ENCODE measurements at places on chromosomes 12 and 14.

- DNase-seq, result no peak
Measured at GRCh38 chr12:80766897-80767296, 50.2 kb downstream of the MYF5 start.

GRCh38 chr14:33686856-33687255 is 264.0 kb downstream of the EGLN3 start:
- no peak for DNase-seq

DNA sequence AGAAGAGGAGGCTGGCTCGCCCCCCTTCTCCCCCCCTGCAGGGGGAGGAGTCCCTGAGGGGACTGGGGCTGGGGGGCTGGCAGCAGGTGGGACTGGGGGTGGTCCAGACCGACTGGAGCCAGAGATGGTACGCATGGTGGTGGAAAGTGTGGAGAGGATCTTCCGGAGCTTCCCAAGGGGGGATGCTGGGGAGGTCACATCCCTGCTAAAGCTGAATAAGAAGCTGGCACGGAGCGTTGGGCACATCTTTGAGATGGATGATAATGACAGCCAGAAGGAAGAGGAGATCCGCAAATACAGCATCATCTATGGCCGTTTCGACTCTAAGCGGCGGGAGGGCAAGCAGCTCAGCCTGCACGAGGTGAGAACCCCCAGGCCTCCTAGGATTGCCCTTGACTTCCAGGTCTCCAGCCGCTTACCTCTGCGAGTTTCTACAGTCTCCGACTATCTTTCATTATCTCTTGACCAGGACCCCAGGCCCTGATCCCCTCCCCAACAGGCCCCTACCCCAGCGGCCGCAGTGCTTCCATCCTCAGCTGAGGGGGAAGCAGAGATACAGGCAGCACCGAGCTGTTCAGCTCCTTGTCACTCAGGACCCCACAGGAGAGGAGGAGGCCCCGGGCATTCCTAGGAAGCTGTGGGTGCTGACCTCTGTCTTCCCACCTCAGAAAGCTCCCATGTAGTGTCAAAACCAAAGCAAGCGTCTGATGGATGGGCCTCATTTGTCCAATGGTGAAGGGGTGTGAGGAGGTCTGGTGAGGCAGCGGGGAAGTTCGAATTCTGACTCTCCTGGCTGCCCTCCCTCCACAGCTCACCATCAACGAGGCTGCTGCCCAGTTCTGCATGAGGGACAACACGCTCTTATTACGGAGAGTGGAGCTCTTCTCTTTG is 3.0 kb downstream of the NAB2 start:
- DNase-seq, result no peak

DNA sequence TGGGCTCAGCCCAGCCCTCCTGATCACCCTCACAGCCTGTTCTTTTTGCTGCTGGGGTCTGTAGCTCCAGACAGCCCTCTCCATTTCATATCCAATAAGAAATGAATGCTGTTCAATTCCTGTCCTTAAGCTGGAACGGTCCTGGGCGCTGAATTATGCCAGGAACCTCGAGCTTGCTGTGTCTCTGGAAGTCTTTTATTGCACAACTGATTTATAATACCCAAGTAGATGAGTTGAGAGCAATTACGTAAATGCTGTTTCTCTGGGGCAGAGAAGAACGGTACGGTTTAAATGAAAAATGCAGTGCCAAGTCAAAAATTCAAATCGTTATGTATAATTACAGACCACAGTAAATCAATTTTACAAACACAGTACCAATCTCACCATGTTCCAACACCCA is 161.0 kb downstream of the SAMD4A start:
- DNase-seq, result no peak

GRCh38 chr12:89568484-89568883 is 42.6 kb upstream of the POC1B start:
- no peak for DNase-seq

GRCh38 chr12:17333287-17333686 is 727.3 kb upstream of the LMO3 start:
- no peak for DNase-seq

- peak; percentile 81 for DNase-seq
Measured at GRCh38 chr12:12474471-12474928, 88.2 kb downstream of the DUSP16 start.

GRCh38 chr14:62301080-62301479 is 538.9 kb downstream of the SNAPC1 start:
- no peak for DNase-seq

DNA sequence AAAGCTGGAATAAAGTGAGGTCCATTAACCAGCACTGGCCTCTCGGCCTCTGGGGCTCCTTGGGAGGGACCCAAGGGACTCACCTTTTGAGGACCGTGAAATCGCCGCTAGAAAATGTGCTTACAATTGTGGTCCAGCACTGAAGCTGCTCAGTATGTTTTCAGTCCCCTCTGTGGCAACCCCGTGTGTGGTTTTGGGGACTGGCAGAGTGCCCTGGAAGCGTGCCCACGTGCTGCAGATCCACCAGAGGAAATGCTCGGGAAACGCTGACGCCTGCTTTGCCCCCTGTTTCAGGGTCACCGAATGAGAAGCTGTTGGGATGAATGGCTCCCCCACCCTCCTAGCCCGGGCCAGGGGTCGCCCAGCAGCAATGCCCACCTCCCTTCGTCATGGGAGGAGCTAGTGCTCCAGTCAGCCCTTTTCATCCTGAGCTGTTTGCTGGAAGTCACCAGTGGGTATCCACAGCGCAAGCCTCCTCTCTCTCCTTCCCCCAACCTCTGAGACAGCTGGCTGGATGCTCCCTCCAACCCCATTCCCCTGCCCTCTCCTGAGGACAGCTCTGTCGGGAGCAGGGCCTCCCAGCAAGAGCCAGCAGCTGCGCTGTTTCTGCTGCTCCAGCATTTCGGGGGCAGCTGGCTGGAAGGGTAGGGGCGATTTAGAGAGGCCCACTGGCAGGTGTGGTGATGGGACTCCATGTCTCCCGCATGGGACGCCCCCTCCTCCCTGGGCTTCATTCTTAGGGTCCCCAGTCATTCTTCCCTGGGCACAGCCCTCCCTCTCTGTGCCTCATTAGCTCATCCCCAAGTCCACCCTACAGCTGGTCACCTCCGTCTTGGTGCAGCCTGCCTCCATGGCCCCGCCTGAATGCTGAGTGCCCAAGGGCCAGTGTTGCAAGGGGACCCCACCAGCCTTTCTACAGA is 33.2 kb upstream of the PPP1R13B start:
- no peak for DNase-seq

GRCh38 chr14:99346470-99347080 is 74.6 kb upstream of the BCL11B start:
- DNase-seq, result no peak

DNA sequence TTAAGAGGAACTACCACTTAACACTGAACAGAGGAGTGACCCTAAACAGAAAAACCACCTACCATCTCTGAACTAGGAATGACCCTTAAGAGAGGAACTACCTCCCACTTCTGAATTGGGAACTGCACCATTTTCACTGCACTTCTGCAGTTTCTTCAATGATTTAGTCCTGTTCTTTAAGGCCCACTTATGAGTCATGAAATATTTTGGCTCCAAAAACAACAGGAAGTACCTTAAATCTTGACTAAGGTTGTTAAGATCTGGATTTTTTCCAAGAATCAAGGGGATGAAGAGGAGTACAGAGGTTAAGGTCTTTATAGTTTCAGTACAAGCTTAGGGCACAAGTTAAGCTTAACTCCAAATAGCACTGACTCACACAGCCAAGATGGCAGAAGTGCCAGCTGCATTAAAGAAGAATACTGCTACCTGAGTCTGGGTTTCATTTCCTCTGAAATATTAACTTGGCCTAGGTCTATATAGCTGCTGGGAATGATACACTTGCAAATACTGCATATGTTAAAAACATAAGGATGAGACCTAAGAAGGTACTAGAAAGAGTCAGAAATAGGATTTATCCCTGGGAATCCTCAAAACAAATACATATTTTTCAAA is 4.2 kb downstream of the NPC2 start:
- no peak for DNase-seq

DNA sequence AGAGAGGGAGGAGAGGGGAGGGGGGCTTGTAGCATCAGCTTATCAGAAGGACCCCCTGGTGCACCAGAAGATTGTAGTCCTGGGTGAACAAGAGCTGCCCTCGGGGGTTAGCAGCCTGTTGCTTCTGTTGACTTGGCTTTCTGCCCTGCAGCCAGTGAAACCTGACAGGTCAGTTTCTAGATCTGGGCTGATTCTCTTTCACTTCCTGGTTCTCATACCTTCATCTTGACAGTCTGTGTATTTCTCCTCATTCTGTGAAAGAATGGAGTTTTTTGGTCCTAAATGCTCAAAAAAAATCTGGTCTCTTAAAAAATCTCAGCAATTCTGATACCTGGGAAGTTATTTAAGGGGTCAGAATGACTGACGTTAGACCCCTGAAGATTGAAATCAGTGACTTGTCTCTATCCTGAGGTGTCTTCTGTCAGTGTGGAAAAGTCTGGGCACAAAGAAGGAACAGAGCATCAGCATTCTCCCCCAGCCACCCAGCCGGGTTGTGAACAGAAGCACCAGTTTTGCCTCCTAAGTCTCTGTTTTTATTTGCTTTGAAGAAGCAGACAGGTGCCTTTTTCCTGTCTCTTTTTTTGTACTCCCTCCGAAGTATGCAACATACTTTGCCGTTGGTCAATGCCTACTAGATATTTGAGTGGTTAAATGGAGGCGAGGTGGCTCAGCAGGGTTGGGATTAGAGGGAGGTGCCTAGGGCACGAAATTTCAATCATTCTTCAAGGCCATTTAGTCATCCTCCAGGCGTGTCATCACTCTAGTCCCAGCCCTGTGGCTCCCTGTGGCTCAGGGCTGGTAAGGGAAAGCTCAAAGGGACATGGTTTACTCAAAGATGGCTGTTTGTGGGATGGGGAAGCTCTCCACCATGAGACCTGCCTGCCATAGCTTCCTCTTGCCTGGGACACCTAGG is 24.0 kb downstream of the TTC9 start:
- no peak for DNase-seq

DNA sequence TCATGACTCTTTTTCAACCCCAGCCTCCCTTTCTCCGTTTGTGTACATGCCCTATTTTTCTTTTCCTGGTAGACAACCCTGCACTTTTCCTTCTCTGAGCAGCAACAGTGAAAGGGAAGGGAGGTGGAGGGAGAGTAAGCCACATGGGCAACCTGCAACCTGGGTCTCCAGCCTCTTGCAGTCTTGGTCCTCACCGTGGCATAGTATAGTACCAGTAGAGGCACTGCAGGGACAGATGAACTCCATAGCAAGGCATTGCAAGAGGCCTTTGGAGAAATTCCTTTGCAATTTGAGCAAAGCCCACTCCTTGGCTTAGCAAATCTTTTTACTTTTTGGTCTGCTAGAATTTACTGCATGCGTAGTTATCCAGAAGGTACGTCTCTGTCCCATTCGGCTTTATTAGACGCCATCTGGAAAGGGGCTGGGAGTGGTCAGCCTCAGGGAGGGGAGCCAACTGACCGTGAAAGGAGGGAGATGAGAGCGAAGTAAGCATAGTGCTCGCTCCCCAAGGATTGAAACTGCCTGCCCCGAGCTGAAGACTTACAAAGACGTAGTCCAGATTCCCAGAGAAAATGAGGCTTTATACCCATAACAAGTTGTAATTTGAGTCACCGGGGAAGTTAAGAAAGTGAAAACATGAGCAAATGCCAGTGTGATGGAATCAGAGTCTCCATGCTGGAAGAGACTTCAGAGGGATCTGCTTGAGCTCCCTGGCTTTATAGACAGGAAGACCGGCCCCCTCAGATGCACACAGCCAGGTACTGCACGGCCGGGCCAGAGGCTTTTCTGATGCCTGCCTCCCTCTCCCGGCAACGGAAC is 332.0 kb downstream of the CACNA1C start:
- DNase-seq, result no peak

DNA sequence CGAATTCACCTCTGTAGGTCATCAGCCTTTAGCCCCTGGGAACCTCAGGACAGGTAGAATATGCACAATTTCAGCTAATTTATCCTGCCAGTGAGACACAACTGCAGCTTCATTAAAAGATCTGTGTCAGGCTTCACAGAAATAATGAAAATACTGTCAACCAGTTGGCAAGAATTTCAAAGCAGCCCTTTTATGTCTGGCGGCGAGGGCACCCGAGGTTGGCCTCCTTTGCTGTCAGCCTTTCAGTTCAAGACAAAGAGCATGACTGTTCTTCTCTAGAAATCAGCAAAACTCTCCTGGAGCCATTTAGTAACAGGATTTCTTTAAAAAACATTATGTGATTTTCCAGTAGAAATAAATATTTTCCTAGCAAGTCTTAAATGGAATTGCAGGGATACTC is 75.9 kb downstream of the BBS10 start:
- DNase-seq, result no peak

- no peak for DNase-seq
Measured at GRCh38 chr14:23123419-23123818, 4.4 kb upstream of the CEBPE start.

GRCh38 chr12:109573914-109574244 is 285 bp downstream of the MVK start:
- no peak for DNase-seq

DNA sequence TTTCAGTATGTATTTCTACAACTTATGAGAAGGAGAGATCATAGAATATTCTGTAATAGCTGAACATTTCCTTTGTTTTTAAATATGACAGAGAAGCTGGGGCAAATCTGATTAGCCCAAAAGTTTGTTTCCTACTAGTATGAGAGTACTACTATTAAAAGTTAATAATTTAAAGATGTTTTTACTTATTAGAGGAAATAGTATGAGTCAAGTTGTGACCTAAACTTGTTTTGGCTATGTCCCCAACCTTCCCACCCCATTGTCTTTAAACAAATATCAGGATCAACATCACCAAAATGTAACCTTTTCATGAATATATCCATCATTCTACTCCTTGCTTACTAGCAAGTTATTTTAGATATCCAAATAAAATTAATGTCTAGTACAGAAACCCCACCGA is 10.5 kb downstream of the GNPNAT1 start:
- no peak for DNase-seq

DNA sequence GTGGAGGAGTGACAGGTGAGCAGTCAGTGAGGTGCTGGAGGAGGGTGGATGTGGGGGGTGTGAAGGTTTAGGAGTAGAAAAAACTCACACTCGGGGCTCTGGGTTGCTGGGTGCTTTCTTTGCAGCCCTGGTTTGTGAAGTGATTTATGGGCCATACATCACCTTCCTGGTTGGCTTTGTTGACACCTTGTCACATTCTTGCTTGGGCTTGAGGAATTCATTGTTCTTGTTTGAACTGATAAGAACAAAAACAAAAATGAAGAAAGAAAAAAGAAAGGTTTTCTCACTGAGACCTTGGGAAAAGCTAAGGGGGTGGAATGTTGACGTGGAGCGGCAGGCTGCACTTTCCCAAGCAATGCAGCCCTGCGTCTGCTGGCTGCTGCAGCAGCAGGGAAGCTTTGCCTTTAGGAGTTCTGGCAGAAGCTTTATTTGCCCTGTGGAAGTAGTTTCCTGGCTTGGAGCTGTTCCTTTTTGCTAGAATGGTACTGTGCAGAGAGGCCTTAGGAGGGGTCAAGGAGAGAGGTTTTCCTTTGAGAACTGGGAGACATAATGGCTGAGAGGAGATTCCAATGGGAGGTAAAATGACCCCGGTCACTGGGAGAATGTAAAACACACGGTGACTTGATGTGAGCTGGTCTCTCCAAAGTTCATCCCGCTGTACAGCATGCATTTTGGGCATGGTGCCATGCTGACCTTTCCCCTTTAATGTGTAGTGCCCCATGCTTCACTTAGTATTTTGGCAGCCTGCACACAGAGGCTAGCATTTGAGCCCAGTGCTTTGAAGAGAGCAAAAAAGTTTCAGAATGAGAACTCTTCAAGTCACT is 52.8 kb downstream of the HMGA2 start:
- DNase-seq, result no peak

Data from activated CD4-positive, alpha-beta T cell treated with anti-CD3 and anti-CD28 coated beads, Interleukin-2, amount 10 ng/mL, durations not matched to agents 24 days and 14 days (primary cell).